ENCODE measurements at places on chromosomes 12 and 14.

- DNase-seq = no peak
Measured at GRCh38 chr14:55274146-55274545, 2.9 kb downstream of the FBXO34 start.

DNA sequence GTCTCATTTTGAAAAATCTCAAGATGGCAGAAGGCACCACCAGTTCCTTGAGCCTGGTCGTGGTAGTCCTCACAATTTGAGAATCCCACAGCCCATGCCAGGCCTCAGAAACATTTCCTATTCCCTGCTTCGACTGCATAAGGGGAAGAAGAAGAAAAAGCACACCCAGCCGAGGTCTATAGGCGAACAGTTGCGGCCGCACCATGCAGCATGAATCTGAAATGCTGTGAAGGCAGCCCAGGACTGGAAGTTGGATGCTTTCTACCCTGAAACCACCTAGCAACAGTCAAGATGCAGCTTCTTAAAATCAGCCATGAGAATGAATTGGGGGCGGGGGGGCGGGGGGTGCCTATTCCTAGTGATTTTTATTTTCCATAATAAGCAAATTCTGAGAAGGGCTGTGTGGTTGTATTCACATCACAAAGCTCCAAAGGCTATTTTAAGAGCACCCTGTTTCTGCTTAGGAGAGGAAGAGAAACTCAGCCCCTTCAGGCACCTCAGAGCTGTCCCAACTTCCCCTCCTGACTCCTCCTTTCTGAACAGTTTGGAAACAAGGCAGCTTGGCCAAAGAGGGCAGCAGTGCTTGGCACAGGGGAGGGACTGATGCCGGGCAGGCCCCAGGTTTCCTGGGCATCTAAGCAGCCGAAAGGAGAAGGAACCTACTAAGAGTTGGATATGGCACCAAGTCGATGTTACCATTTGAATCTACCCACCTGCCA is 172.5 kb upstream of the FOXN3 start:
- no peak for DNase-seq

- no peak for DNase-seq
Measured at GRCh38 chr14:66752109-66752508, 244.2 kb downstream of the GPHN start.

GRCh38 chr14:89042021-89042420 is 217.6 kb downstream of the TTC8 start:
- DNase-seq = no peak

DNA sequence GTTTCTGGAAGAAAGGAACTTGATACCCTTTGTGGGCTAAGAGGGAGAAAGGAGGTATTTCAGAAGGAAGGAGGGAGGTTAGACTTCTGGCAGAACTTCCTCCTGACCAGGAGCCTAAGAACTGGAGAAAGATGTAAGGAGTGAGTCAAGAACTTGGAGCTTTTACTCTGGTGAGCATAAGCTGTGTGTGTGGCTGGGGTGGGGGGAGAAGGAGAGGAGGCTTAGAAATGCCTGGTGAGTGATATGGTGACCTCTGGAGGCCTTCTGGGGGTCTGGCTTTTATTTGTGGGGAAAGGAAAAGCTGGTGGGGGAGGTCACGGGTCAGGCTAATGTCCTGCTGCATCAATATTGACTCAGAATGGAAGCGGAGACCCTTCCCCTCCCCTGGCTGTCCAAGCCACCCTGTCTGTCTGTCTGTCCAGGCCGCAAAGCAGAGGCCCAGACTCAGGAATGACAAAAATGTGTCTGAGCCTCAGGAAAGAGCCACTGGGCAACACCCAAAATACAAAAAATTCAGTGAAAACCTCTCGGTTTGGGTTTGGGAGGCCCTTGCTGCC is 4.8 kb downstream of the LRP1 start:
- DNase-seq = no peak

DNA sequence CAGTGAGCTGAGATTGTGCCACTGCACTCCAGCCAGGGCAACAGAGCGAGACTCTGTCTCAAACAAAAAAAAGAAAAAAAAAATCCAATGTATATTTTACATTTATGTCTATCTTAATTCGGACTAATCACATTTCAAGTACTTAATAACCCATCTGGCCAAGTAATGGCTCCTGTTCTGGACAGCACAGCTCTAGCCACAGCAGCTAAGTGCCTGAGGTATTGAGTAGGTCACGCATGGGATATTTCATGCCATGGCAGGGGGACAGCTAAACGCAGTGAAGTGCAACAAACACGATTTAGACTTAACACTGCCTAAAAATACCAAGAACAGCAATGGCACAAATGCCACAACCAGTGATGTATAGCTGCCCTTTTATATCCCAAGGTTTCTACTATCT is 8.0 kb downstream of the BAZ1A start:
- DNase-seq = no peak

DNA sequence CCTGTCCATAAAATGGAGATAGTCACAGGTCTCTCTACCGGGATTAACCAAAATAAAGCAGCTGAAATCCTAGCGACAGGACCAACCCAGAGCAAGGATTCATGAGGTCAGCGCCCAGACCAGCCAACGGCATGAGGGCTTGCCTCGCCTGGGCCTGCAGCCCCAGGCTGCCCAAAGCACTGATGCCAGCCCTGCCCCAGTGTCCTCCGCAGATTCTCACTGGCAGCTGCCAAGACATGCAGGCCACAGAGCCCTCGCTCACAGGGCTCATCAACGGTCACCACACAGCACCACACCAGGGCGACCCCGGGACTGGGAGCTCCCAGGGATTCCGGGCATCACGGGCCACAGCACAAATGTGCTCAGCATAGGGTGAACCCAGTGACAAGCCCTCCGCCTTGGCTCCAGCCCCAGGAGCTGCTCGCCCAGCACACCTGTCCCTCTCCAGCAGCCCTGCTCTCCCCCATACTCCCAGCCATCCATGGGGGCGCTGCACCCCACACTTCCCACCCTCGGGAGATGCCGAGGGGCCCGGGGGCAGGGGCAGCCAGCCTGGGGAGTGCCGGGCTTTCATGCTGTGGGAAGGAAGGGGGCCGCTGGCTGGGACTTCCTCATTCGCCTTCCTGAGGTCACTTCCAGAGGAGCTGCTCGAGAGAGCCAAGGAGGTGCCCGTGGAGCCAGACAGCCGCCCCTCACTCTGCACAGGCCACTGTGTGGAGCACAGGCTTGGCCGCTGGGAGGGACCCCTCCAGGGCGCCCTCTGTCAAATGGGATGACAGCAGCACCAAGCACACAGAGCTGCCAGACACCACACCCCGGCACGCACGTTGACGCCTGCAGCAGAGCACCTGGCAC is 14.1 kb downstream of the RAB35 start:
- no peak for DNase-seq

- DNase-seq = no peak
Measured at GRCh38 chr12:39294715-39295114, 148.2 kb downstream of the KIF21A start.

- no peak for DNase-seq
Measured at GRCh38 chr12:43835656-43836474, at the start of gene TMEM117. Gene TMEM117 (plus strand): TSS chr12:43836081.

DNA sequence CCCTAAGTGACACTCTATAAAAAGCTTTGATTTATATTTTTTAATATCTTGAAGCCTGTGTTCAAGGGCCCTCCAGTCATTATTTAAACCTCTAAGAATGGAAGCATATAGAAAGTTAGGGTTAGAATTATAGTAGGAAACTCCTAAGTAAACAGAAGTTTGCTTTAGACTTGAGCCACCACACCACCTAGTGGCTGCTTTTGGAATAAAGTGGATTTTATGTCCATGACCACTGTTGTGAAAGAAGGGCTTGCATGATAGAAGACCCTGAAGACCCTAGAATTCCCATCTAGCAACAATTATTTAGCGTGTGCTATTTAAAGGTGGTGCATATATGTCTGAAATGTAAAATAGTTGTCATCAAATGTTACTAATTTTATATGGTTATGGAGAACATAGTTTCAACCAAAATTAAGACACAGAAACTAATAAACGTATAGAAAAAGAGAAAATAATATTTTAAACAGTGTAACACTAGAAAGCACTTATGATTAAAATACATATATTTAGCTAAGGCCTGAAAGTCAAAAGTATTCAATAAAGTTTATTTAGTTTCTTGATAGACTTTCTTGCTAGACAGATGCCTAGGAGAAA is 21.3 kb downstream of the LRRIQ1 start:
- no peak for DNase-seq

DNA sequence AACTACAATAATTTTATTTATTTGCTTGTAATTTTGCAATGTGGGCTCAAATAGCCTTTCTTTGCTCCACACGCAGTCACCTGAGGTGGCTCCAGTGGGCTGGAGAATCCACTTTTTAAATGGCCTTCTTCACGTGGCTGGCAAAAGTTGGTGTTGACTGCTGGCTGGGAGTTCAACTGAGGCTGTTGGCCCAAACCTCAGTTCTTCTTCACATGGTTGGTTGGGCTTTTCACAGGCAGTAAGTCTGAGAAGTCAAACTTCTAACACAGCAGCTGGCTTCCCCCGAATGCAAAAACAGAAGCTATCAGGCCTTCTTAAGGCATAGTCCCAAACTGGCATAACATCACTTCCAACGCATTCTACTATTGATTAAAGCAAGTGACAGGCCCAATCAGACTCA is 2.1 kb upstream of the OXA1L start:
- no peak for DNase-seq

GRCh38 chr12:100208834-100209233 is 8.2 kb downstream of the ACTR6 start:
- no peak for DNase-seq

- no peak for DNase-seq
Measured at GRCh38 chr12:57993030-57993429, 51.7 kb downstream of the ATP23 start.

- no peak for DNase-seq
Measured at GRCh38 chr12:25155022-25155576, 39.9 kb downstream of the DNAI7 start.

DNA sequence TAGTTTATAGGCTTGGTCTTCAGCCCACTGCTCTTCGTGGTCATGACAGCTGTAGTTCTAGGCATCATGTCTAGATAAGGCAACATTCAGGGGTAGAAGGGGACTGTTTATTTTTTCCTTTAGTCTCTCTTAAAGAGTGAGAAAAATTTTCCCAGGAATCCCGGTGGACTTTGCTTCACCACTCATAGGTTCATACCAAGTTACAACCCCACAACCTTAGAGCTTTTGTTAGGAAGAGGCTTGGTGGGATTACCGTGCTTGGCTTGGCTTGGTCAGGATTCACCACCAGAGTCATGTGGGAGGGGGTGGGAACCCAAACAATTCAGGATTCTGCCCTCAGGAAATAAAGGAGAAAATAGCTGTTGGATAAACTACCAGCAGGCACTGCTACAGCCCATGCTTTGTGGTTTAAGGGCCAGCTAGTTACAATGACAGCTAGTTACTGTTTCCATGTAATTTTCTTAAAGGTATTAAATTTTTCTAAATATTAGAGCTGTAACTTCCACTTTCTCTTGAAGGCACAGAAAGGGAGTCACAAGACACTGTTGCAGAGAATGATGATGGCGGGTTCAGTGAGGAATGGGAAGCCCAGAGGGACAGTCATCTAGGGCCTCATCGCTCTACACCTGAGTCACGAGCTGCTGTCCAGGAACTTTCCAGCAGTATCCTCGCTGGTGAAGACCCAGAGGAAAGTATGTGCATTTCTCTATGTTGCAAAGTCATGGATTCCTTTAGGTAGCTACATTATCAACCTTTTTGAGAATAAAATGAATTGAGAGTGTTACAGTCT is 25.9 kb upstream of the PAPLN start:
- DNase-seq = no peak

DNA sequence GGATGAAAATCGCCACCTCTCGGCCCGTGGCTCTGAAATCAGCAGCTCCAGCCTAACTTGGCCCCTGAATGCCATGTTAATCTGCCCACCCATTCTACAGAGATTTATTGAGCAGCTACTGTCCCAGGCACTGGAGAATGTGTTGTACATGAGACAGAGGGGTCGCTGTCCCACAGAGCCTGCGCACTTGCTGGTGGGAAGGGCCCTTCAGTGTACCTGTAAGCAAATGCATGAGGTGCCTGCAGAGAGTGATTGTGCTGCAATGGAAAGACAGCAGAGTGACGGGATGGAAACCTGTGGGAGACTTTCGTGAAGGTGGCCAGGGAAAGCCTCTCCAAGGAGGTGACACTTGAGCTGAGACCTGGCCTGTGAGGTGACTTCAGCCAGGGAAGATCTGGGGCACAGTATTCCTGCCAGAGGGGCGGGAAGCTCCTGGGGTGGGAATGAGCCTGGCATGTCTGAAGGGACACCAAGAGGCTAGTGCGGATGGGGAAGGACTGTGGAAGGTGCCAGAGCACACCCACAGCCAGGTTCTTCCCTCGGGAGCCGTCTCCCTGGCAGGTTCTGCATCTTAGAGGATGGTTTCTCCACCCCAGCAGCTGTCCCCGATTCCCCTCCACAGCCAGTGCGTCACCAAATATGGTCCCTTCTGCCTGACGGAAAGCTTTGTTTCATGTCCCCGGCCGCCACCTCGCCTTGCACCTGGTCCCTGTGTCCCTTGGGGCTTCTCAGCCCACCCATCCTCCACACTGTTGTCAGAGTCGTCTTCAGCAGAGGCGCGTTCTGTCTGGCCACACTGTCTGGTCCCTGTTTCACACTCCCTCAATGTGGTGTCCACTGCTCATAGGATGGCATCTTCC is 8.7 kb downstream of the SMIM41 start:
- DNase-seq = no peak

- DNase-seq = no peak
Measured at GRCh38 chr14:101001311-101002069, 98.0 kb upstream of the RTL1 start.

- no peak for DNase-seq
Measured at GRCh38 chr14:65054471-65055085, 47.7 kb downstream of the MAX start.

- DNase-seq = no peak
Measured at GRCh38 chr14:50001151-50001998, 108.5 kb downstream of the ARF6 start.

- DNase-seq = peak; percentile 48
Measured at GRCh38 chr12:107684990-107685359, 624 bp upstream of the PWP1 start.

GRCh38 chr14:33534104-33534503 is 416.8 kb downstream of the EGLN3 start:
- no peak for DNase-seq

DNA sequence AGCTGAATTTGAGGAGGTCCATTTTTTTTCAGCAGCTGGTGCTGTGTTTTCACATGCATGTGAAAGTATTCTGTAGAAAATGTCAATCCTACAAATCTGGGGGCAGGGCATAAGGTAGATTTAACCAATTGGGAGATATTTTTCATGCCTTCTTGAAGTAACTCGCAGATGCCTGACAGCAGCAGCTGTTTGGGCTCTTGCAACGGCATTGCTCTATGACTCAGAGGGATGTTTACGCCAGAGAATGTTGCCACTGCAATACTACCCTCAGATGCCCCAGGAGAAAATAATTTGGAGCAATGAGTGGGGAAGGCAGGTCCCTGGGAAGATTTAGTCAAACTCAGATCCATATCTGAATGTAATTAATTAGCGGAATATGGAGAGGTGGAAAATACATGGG is 42.5 kb upstream of the MYBPC1 start:
- DNase-seq = no peak

GRCh38 chr12:24436667-24437066 is 487.2 kb upstream of the SOX5 start:
- DNase-seq = peak; percentile 20

- DNase-seq = no peak
Measured at GRCh38 chr12:29283969-29284700, 96.8 kb downstream of the ERGIC2 start.

GRCh38 chr12:124422570-124423523 is 128.0 kb downstream of the RFLNA start:
- no peak for DNase-seq
